ENCODE measurements at places on chromosomes 16 and 17.
A peak's percentile ranks its signal among the peaks of the same experiment; 100 is the strongest.

DNA sequence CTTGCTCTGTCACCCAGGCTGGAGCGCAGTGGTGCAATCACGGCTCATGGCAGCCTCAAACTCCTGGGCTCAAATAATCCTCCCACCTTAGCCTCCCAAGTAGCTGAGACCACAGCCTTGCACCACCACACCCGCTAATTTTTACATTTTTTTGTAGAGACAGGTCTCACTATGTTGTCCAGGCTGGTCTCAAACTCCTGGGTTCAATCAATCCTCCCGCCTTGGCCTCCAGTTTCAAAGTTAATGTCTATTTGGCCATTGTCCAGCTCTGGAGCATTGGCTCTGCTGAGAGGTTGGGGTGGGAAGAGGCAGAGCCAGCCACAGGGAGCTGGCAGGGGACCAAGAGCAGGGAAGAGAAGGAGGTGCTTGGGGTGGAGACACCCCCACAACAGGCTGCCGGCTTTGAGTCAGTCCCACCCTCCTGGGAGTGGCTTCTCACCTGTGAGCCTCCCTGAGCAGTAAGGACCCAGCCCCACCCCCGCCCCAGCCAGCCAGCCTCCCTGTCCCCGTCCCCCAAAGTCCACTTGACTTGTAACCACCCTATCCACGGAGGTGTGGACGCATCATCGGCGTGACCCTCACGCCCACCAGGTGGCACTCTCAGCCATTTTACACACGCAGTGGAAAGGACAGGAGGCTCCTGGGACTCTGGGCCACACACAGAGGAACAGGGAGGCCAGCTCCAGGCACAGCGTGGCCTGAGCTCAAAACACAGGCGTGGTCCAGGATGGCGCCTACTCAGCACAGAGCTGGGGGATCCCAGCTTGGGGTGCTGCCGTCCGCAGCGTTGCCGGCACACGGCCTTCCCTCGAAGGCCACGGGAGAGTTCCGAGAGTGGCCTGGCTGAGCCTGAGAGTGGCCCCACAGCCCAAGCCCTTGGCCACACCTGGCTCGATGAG lies 22.8 kb upstream of the PVALEF start:
- DNase-seq: peak; percentile 86

DNA sequence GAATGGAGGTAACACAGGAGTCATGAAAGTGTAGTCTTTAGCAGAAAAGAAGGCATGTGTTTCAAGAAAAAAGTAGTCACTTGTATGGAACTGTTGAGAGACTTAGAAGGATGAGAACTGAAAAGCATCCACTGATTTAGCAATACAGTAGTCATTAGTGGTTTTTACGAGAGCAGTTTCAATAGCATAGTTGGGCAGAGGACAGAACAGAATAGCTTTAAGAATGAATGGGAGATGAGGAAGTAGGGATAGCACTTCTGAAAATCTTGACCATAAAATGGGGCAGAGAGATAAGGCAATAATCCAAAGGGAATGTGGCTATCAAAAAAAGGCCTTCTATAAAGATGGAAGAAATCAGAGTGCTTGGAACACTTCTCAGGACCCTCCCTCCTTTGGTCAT lies 64.8 kb upstream of the C17orf78 start:
- DNase-seq: no peak

DNA sequence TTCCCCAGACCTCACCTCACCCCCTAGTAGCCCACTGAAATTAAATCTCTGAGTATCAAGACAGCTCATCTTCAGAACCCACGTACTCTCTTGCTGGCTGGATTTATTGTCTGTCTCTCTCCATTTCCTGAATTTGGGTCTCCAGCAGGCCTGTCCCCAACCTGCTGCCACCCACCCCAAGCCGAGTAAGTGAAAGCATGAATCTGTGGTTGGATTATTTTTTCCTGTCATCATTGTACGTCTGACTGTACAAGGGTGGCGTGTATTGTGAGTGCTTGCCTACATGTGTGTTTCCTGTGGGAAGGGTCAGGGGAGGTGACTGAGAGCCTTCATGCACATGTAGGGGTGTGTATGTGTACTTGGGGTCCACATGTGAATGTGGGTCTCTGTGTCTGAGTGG lies 5.4 kb downstream of the TNP2 start:
- DNase-seq: no peak

DNA sequence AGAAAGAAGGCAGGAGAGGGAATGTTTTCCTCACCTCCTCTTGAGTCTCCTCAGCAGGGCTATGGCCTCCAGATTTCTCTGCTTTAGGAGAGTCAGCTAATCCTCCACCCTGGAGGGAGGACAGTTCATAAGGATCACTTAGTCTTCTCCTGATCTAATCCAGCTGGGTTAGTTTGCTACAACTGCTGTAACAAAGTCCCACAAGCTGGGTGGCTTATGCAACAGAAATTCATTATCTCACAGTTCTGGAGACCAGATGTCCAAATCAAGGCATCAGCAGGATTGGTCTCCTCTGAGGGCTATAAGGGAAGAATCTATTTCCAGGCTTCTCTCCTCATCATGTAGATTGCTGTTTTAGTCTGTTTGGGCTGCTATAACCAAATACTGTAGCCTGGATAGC lies 40.6 kb upstream of the XYLT1 start:
- no peak for DNase-seq

DNA sequence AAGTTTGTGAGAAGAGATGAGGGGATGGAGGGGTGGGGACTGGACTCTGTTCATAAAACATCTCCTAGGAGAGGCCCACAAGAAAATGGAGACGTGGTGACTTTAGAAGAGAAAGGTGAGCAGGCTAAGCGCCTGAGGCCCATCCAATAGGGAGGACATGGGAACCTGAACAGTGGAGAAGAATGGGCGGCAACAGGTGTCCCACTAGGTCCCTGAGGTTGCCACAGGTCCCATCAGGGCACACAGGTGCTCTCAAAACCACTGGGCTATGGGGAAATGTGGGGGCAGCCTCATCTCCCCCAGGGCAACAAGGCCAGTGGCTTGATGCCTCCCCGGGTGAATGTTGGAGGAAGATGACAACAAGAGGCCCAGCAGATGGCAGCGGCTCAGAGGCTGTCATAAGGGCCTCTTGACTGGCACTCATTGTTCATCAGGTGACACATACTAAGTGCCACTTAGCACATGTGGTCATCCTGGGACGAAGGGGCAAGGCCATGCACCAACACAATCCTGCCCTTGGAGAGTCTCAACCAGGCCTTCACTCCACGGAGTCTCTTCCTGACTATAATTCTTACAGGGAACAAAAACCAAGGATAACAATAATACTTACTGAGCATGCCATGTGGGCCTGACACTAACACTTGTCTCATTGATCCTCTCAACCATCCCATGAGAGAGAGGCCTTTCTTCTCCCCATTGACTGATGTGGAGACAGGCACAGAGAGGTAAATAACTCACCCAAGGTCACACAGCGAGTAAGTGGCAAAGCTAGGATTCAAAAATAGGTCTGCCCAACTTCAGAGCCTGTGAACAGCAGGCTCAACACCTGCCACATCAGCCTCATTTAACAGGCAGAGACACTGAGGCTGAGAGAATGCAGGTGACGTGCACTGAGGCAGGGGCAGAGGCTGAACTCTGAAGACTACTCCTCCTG lies 38.0 kb downstream of the CUEDC1 start:
- DNase-seq: no peak

DNA sequence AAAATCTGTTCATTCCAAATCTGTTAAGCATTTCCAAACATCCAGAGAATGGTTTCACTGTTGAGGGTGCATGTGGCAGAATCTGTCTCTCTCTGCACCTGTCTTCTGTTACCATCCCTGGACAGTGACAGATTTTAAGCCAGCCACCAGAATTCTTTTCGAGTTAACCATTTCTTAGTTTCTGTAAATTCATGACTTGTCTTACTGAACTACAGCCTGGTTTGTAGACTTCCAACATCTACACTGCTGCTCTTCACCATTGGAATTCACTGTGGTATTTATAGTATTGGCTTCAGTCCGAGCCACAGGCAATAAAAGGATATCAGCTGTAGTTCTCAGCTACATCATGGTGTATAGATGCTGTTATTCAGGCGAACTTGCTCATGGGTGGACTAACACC lies 47.6 kb downstream of the GOSR1 start:
- DNase-seq: no peak

DNA sequence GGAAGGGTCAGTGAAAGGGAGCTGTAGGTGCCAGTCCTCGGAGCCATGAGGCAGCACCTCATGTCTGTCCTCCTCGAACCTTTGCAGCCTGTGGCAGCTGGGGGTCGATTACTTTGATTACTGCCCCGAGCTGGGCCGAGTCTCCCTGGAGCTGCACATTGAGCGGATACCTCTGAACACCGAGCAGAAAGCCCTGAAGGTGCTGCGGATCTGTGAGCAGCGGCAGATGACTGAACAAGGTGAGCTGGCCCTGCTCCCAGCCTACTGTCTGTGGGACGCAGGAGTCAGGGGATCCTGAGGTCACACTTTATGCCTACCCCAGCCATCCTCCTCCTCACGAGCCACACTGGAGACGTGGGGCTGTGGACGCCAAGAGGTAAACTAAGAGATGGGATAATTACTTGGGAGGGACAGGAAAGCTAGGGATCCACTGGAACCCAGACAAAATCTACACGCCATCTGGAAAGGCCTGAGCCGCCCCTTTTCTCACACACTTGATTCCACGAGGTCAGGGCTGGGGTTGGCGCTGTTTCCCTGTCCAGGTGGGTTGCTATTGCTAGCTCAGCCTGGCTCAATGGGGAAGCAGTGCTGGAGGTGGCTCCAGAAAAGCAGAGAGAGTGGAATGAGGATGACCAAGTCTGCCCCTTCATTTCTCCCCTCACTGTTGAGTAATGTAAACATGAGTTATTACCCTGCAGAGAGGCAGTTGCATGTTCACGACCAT lies 26.4 kb downstream of the NUP85 start:
- no peak for DNase-seq

DNA sequence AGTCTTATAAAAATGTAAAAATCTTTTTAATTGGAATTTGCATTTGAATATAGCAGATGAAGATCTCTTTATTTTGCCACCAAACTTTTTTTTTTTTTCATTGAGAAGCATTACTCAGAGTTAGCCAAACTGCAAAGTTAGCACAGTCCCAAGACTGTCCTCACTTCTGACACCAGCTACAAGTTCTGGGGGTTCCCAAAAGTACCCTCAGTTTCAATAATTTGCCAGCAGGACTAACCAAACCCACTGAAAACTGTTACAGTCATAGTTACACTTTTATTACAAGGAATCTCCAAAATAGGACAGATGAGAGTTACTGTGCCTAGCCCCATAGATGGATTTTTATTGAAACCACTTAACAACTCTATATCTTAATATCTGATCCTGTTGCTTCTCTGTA lies 144.1 kb downstream of the CHD9 start:
- DNase-seq: no peak

- no peak for DNase-seq
Observed at GRCh38 chr16:72794986-72795385, 252.9 kb downstream of the ZFHX3 start.

DNA sequence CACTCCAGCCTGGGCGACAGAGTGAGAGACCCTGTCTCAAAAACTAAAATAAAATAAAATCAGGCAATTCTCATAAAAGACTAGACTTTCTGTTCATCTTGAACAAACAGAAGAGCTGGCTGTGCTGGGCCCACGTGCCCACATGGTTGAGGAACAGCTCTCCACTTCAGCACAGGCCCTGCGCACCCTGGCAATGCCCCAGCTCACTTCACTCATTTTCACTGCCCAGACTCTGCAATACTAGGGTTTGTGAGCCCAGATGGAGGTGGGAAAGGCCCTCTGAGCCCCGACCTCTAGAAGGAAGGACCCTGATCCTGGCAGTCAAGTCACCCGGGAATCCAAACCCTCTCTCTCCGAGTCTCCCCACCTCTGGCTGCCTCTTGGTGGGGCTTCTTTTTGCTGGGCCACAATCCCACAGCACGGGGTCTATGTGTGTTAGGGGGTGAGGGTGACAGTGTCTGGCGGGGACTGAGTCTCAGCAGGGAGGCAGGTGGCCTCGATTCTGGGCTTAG lies 14.8 kb downstream of the MYLK3 start:
- no peak for DNase-seq

DNA sequence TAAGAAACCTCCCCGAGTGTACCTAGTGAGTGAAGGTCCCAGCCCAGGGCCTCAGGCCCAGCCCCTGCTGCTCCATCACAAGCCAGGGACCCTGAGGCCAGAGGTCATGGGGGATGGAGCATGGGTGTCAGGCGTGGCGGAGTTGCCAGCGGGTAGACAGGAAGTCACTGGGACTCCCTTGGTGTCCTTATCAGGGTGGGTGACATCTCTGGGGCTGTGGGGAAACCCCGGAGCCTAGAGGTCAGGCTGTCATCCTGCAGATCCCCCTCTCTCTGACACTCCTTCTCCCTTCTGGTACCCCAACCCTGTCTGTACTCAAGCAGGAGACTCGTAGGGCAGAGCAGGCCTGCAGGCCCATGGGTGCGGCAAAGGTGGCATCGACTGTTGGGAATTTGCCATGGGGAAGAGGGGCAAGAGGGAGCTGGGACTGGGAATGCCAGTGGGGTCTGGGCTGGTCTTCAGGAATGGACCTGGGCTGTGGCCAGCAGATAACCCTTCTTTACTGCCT lies 10.8 kb upstream of the ADGRG1 start:
- DNase-seq: no peak

DNA sequence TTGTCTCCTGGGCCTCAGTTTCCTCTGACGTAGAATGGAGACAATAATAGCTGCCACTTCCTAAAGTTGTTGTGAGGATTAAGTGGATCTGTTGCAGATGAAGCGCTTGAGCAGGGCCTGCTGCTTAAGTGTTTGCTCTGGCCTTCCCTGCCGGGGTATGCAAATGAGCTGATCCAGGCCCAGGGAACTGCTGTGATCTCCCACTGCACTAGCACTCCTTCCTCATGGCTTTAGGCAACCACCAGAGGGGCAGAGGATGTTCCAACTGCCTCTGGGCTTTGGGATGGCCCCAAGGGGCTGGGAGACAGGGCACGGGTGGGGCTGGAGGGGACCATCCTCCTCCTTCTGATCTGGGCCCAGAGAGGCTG lies 6.2 kb downstream of the SBK1 start:
- no peak for DNase-seq

DNA sequence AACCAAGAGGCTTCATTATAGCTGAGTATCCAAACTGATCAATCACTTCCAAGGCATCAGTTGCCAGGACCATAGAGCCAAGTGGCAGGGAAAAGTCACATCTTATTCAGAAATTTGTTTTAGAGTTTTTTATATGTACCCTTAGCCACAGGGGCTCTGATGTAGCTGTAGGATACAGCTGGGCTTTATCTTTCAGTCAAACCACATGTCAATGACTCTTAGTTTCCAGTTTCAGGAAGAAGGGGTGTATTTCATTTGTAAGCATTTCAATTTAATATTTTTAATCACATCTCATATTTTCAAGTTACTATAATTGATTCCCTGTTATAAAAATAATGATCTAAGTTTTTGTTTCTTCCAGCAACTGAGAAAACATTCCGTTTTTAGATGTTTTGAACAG lies 2.9 kb upstream of the FLCN start:
- no peak for DNase-seq

GRCh38 chr16:57358086-57358420 lies 530 bp upstream of the CCL22 start:
- DNase-seq: no peak

GRCh38 chr17:37358098-37358829 lies 17.5 kb upstream of the C17orf78 start:
- peak; percentile 82 for DNase-seq

DNA sequence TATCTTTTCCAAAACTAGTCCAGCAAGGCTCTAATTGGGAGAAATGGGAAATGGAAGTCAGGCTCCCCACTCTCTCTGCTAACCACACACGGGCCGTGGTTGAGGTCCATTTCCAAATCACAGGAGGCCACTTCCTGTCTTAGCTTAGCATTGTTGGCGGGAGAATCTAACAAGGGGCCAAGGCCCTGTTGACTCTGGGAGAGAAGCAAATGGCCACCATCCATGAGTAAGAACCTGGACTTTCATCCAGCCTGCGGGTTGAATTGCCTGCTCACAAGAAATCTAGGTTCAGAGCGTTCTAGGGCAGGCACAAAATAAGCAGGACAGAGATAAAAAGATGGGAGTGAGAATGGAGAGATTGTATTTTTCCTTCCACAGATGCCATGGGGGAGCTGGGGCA lies 5.7 kb downstream of the FAM20A start:
- DNase-seq: no peak
